ENCODE measurements at places on chromosomes 2 and 18.
A peak's percentile ranks its signal among the peaks of the same experiment; 100 is the strongest.

DNA sequence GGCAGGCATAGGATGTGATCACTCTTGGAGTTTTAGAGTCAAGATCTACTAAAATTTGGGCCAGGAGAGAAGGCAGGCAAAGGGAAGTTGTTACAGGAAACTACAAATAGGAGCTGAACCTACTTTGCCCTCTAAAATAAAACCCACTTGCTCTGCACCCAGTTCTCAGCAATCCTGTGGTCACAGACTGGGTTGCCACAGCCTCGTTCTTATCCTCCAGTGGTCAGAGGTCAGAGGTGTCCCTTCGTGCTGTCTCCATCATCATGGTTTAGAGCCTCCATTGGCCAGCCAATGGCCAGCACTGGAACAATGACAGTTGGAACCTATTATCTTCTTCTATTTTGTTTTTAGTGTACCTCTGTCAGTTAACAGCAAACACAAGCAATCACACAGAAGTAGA, 90.7 kb upstream of the TNP1 start:
- no peak for DNase-seq

GRCh38 chr18:59006461-59007067, 133.1 kb upstream of the SEC11C start:
- no peak for DNase-seq

DNA sequence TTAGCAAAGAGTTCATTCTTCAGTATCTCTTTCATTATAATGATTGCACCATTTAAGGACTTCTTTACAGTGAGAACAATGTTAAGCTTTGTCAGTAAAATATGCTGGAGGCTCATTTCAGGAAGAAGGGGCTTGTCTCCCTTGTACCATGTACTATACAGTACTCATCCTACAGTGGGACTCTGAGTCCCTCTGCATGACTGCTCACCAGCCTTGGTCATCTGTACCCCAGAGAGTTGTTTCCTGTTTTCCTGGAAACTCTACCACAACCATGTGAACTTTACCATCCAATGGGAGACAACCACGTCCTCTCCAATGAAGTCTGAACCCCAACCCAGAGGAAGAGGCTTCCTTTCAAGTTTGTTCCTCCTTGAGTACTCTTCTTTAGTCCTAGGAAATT, 1171.1 kb upstream of the CRIM1 start:
- no peak for DNase-seq

- DNase-seq, result no peak
Measured at GRCh38 chr2:98376301-98376910, 30.1 kb downstream of the CNGA3 start.

DNA sequence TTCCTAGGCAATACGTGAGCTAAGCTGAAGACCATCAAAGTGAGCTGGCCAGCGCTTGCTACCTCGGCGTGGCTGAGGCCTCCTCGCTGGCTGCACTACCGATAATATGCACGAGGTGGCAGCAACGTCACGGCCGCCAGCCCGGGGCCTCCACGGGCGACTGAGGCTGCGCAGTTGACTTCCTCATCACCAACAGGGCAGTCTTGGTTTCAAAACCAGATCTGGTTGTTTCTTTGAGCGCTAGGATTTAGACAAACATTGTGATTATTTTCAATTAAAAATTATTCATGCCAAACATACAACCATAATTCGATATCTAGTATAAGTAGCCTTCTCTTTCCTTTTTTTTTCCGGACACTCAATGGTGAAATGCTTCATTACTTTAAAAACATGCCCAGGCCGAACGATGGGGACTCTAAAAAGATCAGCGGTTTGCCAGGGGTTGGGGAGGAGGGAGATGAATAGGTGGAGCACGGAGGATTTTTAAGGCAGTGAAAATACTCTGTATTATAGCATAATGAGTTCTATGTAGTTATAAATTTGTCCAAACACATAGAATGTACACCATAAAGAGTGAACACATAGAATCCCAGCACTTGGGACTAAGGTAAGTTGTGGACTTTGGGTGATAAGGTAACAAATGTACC, 52.0 kb downstream of the CYBRD1 start:
- no peak for DNase-seq

GRCh38 chr18:54734059-54734458, 94.2 kb upstream of the RAB27B start:
- DNase-seq, result no peak

GRCh38 chr18:8116341-8117005, 492.8 kb upstream of the RAB12 start:
- no peak for DNase-seq

- peak; percentile 3 for DNase-seq
Measured at GRCh38 chr2:12202313-12203075, 456.1 kb downstream of the LPIN1 start.

- no peak for DNase-seq
Measured at GRCh38 chr2:127514485-127514884, 11.8 kb downstream of the IWS1 start.

DNA sequence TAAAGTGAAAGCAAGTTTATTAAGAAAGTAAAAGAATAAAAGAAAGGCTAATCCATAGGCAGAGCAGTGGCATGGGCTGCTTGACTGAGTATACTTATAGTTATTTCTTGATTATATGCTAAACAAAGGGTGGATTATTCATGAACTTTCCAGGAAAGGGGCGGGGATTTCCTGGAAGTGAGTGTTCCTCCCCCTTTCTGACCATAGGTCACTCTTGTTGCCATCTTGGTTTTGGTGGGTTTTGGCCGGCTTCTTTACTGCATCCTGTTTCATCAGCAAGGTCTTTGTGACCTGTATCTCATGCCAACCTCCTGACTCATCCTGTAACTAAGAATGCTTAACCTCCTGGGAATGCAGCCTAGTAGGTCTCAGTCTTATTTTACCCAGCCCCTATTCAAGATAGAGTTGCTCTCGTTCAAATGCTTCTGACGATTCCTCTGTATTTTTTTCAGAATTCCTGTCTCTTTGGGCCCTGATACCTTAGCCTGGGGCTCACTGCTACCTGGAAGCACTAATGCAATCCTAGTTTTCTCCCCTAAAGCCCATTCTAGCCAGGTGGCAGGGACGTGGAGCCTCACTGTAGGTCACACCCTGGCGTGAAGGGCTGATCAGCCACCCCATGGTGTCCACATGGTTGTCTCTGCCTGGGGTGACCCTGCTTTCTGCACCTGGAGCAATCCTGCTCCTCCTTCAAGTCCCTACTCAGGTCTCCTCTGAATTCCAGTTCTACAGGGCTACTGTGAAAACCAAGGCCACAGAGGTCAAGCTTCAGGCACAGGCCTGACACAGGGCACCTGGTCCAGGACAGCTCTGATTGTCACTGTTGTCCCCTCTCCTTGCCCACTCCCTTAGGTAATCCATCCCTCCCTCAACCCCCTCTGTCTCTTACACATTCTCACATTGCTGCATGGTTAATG, 6.0 kb upstream of the SLC35F6 start:
- no peak for DNase-seq

GRCh38 chr2:138421971-138422335, 79.6 kb upstream of the SPOPL start:
- no peak for DNase-seq

DNA sequence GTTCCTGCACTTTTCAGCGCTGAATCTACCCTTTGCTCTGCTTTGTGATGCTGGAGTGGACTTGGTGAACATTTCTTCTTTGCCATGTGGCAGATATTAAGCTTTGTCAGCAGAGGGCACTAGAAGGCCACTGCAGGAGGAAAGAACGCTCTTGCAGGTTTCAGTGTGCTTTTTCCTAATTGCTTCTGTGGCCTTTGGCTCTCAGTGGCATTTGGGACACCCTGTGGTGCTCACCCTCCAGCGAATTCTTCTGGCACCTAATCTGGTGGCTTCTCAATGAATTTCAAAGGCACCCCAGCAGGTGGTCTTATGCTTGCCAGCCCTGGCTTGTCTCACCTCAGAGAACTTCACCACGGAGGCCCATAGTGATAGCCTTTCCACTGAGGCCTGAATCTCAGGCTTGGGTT, 146.7 kb downstream of the MYO3B start:
- DNase-seq, result no peak

DNA sequence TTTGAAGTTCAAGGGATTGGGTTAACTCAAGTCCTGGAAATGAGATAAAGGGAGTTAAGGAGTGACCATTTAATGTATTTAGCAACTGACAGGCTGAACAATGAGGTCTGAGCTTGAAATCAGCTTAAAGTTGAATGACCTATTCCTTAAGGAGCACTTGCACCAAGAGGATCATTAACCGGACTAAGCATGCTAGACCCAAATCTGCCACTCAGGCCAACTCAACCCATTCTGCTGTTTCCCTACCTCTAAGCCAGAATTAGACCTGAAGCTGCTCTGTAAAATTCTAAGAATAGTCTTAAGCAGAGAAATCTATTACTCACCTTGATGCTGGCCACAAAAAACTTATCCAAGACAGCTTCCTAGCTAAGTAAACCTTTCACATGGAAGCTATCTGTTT, 59.8 kb downstream of the SPRED2 start:
- DNase-seq, result no peak

DNA sequence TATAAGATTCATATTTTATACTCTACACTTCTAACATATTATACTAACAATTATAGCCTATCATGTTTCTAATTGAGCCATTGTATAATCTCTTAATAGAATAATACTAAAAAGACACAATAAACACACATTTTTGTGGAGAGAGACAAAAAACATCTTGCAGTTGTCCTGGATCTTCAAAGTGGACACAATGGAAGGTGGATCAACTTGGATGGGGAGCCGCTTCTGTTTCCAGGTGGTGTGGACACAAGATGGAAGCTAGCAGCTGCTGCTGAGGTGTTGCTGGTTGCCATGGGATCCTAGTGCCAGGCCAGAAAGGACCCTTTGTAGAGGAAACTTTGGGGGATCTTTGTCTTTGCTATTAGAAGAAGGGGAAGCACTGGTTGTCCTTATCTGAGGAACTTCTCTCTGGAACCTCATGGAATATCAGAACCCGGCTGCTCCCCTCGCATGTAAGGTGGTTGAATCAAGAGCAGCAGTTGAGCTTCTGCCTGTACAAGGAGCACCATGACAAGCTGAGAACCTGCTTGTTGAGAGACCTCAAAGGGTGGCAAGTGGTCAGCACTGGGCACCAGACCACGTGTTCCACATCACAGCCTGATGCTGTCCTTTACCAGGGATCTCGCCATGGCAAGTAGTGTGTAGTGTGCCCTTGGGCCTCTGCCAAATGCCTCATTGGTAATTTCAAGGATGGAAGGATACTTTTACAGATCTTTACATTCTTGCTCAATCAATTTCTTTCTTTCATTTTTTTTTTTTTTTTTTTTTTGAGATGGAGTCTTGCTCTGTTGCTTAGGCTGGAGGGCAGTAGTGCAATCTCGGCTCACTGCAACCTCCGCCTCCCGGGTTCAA, 232.2 kb downstream of the MYCN start:
- no peak for DNase-seq

DNA sequence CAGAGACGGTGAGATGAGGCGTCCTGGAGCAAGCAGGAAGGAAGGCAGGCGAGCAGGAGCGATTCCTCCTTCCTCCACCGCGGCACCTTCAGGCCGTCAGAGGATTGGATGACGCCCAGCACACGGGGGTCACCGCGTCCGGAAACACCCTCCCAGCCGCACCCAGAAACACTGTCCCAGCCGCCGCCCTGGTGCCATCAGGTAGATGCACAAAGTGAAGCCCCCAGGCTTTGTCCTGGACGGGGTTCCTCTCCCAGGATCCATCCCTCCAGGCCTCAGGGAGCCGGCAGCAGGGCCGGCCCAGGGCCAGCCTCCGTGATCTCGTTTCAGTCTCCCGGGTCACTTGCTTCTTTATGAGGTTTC, 31.5 kb downstream of the RTP5 start:
- DNase-seq, result no peak

GRCh38 chr18:42045346-42045745, 90.3 kb downstream of the PIK3C3 start:
- no peak for DNase-seq

DNA sequence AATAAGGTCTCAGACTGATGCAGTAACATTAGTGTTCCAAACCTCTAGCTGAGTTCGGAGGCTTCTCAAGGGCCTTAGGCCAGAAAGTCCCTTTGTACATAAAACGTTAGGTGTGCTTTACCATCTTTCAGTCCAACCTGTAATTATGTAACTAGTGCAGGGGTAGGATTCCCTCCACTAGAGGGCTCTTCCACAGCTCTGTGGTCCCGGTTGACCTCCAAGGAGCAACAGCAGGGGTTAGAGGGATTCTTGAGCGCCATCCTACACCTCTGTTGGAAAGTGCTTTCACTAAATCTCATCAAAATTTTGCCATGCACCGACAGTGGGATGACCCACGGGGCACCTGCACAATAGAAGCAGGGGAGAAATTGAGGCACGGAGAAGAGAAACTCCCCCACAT, 155.8 kb upstream of the LRP1B start:
- no peak for DNase-seq

DNA sequence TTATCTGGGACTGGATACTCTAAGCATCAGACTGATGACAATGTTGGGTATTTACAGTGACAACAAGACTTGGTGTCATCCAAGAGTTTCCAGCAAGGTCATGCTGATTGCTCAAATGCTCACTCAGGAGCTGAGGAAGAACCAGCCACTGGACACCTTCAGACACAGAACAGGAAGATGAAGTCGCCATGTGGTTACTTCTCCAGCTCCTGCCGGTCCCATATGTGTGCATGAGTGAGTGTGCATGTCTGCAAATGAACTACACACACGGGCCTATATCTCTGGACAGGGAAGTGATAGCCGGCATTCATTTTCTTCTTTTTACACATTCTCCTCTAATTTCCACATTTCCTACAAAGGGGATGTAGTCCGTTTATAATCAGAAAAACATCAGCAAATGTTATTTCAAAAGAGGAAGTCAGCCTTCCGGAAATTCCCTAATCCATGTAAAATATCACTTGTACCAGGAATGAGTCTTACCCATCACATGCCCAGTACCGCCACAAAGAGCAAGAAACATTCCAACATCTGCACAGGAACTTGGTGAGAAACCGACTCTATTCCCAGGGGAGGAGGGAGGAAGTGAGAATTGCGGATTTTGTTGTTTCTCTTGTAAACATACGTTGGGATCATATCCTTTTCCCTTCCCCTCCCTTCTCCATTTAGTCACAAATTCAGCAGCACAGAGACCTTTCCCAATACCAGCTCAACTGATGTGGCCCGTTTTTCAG, 10.8 kb downstream of the RFX8 start:
- no peak for DNase-seq

GRCh38 chr2:132615329-132616085, 54.5 kb downstream of the LYPD1 start:
- no peak for DNase-seq

DNA sequence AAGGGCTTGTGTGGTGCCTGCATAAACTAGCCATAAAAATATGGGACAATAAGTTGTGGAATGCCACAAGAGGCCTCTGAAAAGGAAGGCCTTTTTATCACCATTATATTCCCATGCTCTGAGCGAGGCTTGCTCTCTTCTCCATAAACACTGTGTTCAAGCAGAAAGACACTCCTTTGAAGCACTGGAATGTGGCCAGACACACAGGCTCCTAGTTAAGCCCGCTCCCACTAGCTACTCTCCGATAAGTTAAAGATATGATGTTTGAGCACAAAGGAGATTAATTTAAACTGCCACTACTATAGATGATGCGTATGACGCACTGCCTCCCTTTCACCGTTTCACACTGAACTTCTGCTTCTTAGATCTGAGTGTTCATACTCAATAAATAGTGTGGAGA, 188.7 kb upstream of the TWIST2 start:
- DNase-seq, result no peak
